ENCODE measurements at places on chromosomes 11 and 22.

GRCh38 chr11:69683764-69684333 lies 8.7 kb upstream of the LTO1 start:
- DNase-seq, result no peak

DNA sequence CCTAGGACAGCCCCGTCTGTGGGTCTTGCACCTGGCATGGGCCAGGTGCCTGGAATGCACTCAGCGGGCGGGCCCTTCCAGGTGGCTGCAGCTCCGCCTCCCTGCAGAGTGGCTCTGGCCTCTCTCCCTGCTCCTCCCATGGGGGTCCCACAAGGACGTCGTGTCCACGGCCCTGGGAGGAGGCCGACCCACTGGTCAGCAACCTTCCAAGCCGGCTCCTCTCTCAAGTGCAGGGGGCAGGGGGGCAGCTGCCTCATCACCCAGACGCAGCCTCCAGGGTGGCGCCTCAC lies 41.9 kb downstream of the CERK start:
- DNase-seq, result no peak

GRCh38 chr11:125320347-125321076 lies 156.0 kb downstream of the PKNOX2 start:
- no peak for DNase-seq

GRCh38 chr22:24731761-24732160 lies 42.8 kb downstream of the PIWIL3 start:
- DNase-seq, result no peak

DNA sequence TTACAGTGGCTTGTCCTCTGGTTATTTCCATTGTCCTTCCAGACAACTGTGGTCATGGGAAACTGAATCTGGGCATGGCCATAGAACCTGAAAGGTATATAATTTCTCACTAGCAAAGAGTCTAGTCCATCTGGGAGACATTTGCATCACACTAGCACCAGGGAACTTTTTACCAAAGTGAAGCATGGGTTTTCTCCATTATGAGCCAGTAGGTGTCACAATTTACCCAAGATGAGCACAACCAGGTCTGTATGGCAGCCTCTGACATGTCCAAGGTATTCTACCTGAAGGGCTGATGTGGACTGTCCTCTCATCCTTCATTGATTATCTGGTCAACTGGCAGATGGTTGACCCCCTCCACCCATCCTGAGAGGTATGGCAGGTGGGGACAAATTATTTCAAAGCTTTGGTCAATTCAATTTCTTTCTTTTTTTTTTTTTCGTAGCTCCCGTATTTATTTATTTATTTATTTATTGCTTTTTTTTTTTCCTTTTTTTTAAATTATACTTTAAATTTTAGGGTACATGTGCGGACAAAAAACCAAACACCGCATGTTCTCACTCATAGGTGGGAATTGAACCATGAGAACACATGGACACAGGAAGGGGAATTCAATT lies 425.9 kb downstream of the TMEM135 start:
- no peak for DNase-seq

- DNase-seq, result no peak
Observed at GRCh38 chr11:109853156-109853776, 239.9 kb upstream of the ZC3H12C start.

- DNase-seq, result no peak
Observed at GRCh38 chr22:40000171-40000570, 5.4 kb downstream of the FAM83F start.

DNA sequence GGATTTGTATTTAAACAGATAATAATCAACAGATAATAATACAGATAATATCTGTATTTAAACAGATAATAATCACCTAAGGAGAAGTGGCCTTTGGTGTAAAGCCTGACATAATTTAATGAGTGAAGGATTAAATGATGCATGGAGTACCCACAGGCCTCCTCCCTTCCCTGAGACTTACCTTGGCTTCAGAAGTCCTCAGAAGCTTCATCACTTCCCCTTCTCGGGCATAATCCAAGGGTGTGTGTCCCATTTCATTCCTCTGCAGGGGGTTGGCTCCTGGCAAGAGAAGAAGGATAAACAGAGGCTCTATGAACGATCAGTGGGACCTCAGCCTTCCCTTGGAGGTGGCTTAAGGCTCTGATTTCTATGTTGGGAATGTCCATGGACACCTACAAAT lies 85.5 kb upstream of the PHOX2A start:
- DNase-seq, result no peak

DNA sequence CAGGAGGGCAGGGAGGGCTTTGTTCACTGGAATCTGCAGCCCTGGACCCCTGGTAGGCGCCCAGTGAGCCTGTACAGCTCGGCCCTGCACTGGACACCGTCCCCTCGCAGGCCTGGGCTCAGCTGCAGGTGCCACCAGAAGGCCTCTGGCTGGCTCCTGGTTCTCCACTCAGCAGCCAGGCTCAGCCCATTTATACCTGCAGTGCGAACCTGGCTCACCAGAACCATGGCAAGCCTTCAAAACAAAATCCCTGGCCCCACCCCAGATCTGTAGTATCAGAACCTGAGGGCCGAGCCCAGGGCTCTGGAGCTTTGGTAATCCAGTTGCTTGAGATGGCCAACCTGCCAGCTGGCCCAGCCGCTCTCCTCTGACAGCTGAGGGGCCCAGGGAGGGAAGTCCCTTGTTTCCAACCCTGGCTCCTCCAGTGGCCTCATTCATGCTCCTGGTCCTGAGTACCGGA lies 870 bp upstream of the FREY1 start:
- no peak for DNase-seq

DNA sequence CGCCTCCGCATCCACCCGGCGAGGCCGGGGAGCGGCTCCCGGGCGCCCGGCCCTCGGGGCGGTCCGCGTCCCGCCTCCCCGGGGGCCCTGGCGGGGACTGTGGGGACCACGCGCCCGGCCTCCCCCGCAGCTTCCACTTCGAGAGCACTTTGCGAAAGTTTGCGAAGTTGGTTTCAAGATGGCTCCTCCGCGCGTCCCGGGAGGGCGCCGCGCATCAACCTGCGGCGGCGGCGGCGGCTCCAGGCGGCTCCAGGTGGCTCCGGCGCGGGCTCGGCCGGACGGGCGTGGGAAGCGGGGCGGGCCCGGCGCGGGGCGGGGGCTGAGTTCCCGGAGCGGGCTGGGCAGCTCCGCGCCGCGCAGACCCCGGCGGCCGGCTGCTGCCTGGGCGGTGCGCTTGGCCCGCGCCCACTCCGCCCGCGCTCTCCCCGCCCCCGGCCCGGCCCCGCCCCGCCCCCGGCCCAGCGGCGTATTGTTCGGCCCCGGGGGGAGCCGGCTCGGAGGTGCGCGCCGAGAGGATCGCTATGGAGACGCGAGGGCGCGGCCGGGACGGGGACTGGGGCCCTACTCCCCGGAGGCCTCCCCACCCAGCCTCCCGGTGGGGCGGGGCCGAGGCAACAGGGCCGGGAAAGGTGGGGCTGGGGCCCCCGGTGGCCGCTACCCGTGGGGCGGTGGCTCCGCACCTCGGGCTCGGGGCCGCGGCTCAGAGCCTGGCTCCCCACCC lies at the start of gene CELSR1:
Gene CELSR1 (minus strand): TSS at position 396 of the 721 bp plus-strand sequence. CDS start 450 bp downstream, outside the sequence.
- no peak for DNase-seq

- no peak for DNase-seq
Observed at GRCh38 chr11:86919557-86920210, 35.5 kb downstream of the FZD4 start.

DNA sequence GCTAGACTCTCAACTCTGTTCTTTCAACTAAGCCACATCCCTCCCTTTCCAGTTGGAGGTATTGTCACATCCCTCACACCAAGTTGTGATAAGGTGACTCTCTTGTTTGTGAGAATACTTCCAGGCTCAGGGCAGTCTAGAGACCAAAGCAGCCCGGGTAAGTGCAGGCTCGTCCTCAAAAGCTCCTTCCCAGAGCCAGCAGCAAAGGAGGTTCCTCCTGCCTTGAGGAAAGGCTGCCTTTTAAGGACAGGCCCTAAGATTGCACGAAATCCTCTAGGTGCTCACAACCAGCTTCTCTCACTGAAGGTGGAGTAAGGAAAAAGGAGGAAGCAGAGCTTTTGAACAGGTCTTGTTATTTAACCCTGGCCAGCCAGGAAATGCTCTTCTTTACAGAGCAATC lies 53.4 kb downstream of the SMCO4 start:
- no peak for DNase-seq

GRCh38 chr22:46933040-46933930 lies 170.8 kb downstream of the TBC1D22A start:
- no peak for DNase-seq

DNA sequence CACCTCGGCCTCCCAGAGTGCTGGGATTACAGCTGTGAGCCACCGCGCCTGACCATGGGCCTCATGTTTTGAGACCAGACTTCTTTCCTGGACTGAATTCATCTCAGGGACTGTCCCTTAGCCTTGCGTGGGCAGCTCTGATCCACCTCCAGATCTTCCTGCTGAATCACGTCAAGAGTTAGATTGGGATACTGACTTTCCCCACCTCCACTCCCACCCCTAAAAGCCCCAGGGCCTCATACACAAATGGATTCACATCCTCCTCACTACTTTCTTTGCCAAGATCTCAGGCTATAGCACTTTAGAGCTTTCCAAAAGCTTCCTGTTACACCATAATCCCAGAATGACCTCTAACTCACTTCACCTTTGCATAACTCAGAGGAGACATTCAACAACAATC lies 12.1 kb downstream of the CCDC87 start:
- no peak for DNase-seq

DNA sequence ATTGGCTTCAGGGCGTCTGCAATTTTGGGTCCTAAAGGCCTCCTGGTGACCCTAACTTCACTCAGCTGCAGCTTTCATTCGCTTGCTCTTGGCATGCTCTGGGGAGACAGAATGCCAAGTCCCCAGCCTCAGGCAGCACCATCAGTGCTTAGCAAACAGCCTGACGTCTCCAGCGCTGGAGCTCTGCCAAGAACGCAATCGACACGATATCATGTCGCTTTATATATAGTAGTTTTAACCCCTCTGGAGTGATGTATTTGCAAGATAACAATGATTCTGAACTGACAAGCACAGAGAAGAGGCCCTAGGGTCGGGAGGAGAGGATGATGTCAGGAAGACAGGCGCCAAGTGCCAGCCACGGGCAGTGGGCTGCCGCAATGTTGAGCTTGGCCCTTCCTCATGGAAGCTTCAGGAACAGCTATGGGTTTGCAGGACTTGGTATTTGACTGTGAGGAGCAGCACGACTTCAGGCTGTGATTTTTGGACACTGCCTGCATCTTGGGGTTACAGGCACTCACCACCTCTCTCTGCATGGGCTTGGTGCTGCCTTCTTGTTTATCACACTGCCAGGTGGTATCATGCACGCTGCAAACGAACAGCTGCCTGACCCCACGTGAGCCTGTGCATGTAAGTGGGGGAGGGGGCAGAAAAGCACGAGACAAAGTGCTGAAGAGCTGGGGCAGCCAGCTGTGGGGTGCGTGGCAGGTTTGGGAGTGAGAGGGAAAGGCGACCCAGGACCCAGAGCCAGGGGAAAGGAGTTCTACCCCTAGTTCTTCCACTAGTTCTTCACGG lies 26.1 kb downstream of the B3GAT1 start:
- no peak for DNase-seq

Data from stimulated activated CD4-positive, alpha-beta T cell treated with anti-CD3 and anti-CD28 coated beads, TNF-alpha, amount 100 ng/mL, for 1 hour (primary cell).